ENCODE measurements at places on chromosomes 1 and 21.
A peak's percentile ranks its signal among the peaks of the same experiment; 100 is the strongest.

- DNase-seq = no peak
Observed at GRCh38 chr1:235820061-235820460, 46.6 kb downstream of the LYST start.

DNA sequence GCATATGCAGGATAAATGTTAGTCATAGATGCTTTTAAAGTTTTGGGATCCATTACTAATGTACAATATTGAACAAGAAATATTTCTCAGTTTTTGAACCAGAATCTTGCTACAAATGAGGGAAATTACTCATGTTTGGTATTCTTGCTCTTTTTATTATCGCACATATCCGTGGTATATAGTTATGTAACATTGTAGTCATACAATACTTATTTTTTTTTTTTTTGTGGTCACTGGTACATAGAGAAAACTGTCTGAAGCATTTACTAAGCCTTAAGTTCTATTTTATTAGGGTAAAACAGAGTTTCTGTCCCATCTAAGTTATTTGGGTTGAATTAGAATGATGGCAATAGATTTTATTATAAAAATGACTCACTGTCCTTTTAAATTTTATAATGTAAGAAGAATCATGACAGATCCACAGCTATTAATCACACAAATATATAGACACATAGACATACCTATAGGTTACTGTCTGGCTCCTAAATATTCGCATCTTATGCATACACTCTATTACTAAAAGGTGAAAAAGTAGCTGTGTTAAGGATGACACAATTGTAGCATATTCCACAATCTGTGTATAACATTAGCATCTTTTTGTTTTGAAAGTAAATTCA, 18.0 kb upstream of the PRKAA2 start:
- DNase-seq = no peak

DNA sequence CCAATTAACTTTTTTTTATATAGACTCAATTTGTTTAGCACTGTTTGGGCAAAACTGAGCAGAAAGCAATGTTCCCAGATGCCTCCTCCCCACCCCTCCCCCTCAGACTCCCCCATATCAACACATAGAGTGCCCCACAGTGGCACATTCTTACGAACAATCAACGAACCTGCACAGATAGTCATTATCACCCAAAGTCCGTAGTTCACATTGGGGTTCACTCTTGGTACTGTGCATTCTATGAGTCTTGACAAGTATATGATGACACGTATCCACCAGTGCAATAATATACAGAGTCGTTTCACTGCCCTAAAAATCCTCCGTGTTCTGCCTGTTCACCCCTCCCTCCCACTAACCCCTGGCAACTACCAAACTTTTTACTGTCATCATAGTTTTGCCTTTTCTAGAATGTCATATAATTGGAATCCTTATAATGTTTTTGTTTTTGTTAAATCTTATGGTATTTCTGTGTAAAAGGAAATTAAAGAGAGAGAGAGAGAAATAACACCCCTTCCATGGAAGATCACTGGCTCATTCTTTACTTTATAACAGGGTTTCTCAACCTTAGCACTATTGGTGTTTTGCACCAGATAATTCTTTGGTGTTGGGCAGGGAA, 37.2 kb upstream of the HNRNPU start:
- no peak for DNase-seq

DNA sequence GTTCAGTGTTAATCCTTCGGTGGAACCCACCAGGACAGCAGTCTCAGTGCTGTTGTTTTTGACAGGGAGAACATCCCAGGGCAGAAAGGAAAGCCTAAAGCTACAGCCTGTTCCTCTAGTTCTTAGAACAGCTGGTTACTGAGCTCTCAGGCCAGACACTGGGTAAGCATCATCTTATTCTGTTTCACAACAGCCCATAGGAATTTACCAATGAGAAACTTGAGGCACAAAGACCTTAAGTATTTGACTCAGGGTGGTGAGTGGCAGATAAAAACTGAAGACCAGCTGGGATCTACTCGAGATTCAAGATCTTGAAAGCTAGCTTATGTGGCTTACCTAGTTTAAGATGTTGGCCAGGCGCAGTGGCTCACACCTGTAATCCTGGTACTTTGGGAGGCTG, 9.4 kb upstream of the NEK2 start:
- no peak for DNase-seq

DNA sequence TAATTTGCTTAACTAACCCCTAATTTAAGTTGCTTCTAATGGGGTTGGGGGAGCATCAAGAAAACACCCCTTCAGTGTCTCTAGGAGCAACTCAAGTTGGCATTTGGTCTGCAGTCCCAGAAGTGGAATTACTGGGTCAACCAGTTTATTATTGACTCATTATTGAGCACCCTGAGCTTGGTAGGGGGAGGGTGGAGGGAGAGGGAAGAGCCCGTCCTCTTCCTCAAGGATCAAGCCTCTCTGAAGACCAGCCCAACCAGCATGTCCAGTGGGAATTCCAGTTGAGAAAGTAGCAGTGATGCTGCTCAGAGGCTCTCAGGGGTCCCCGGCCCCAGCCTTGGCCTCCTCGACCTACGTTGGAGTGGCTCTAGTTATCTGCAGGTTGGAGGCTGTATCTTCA, 2.1 kb upstream of the PLA2G2F start:
- no peak for DNase-seq

GRCh38 chr1:167601442-167602383, 28.3 kb upstream of the RCSD1 start:
- DNase-seq = no peak

- no peak for DNase-seq
Observed at GRCh38 chr1:32333251-32333963, 2.6 kb downstream of the MARCKSL1 start.

- no peak for DNase-seq
Observed at GRCh38 chr1:8733484-8733883, 84.0 kb downstream of the RERE start.

GRCh38 chr1:35707601-35708440, 10.9 kb downstream of the C1orf216 start:
- peak; percentile 6 for DNase-seq

DNA sequence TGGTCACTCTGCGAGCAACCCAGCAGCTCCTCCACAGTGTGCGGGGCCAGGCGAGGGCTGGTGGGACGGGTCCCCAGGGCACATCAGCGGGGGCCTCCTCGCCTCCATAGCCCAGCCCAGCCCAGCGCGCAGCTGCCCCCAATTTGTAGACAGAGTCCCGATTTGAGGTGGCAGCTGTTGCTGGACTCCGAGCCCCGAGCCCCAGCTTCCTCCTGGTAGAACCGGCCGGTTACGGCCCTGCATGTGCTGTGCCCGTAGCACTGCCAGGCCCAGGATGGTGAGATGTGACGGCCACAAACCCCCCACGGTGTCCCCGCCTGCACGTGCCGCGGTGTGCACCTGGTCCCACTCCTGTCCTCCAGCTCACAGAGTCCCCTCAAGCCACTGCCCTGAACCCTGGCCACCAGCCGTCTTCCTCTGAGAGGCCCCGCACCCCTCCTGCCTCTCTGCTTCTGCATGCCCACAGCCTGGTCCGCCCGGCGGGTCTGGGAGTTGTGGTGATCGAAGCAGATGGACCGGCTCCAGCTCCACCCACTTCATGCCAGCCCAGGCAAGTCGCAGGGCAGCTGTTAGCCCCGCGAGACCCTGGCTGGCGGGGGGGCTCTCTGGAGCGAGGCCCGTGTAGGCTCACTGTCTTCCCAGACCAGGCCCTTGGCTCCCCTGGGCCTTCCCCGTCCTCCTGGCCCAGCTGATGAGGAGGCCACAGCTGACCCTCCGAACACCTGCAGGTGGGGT, 55.5 kb downstream of the MORN1 start:
- no peak for DNase-seq

DNA sequence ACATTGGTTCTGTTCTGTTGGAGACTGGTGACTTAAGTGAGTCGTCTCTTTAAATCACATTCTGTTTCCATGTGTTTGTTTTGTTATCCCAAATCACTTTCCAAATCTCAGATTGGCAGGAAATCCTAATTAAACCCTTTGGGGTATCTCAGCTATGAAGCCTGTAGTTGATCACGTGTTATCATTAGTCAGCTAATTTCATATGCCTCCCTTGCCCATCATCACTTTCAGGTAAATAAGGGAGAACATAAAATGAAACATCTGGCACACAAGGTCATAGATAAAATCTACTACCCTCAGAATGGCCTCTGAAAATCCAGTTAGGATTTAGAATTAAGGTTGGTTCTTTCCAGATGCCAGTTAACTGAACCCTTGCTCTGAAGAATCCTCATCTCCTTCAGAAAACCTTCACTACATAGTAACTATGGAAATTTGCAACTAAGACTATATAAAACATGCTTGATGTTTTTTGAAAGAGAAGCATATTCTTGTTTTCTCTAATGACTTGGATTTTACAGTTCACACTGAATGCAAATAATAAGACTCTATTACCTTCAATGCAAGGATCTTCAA, 401.5 kb downstream of the DSCAM start:
- DNase-seq = no peak

DNA sequence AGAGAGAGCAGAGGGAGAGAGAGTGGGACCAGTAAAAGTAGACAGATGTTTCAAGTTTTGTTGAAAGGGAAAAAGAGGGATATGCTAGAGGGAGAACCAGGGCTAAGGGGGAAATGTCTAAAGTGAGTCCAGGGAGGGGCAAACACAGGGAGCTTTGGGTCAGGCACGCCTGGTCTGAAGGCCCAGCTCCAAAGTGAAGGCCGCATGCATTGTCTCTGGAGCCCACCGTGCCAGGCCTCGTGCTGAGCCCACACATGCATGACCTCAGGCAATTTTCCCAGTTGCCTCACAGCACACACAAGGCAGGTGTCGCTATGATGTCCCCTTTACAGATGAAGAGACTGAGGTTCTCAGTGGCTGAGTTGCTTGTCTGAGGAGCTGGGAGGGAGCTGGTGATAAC, 16.0 kb downstream of the KIF17 start:
- no peak for DNase-seq

DNA sequence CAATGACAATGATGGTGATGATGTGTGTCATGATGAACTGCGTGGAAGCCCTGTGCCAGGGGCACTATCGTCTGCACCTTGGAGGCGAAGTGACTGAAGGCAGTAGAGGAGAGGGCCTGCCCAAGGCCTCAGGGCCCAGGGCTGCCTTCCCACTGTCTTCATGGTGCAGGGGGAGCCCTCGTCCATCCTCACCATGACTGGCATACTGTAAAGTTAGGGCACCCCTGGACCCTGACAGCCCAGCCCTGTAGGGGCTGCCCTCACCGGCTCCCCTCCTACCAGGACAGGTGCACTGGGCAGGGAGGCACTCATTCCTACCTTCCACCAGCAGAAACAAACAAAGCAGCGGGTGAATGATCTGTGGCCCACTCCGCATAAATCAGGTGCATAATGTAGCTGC, 156.9 kb upstream of the C1orf174 start:
- no peak for DNase-seq

- no peak for DNase-seq
Observed at GRCh38 chr1:243713470-243714186, 136.4 kb downstream of the AKT3 start.

Measured in stimulated activated naive CD4-positive, alpha-beta T cell treated with Interleukin-2 at 50 U/mL for 16 hours (primary cell).